Fibroblast of skin of right quadriceps (primary cell): ENCODE measurements at places on chromosomes 5 and 9.

- DNase-seq, result no peak
Measured at GRCh38 chr5:154863291-154864080, 5.1 kb downstream of the CNOT8 start.

DNA sequence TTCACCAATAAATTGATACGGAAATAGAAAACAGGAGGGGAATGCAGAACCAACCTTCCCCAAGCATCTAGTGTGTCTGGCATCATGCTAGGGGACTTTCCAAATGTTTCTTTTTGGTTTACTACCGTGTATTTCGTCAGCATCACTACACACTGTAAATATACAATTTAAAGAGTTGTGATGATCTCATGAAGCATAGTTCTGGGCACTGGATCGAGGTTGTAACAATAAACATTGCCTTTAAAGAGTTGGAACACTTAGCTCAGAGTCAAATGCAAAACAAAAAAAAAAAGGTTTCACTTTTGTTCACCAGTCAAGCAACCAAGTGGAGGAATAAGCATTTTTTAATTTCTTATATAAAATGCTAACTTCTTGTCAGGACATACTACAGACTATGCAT is 2.9 kb upstream of the SCAI start:
- peak; percentile 31 for DNase-seq

GRCh38 chr9:116350213-116350612 is 196.6 kb downstream of the PAPPA start:
- DNase-seq, result no peak

- peak; percentile 49 for DNase-seq
Measured at GRCh38 chr9:35681341-35682002, 7.7 kb downstream of the CA9 start.

GRCh38 chr9:133619791-133620190 is 10.6 kb upstream of the FAM163B start:
- no peak for DNase-seq
